Chondrocyte (in vitro differentiated cells): ENCODE measurements at places on chromosomes 1 and 21.

DNA sequence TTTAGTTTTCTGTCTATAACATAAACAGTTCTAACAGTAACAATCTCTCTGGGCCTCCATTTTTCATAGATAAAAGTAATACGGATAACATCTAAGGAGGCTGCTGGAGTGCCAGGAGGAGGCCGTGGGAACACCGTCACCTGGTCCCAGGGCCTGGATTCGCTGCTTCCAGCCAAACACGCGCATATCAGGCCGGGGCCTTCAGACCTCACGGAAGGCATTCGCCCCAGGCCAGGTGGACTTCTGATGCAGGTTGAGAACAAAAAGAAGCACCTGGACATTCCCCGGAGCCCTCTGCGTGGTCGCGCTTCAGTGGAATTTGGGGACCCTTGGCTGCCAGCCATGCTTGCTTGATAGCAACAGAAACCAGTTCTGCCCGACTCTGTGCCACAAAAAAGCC lies 113.1 kb upstream of the GUCA2B start:
- no peak for DNase-seq

DNA sequence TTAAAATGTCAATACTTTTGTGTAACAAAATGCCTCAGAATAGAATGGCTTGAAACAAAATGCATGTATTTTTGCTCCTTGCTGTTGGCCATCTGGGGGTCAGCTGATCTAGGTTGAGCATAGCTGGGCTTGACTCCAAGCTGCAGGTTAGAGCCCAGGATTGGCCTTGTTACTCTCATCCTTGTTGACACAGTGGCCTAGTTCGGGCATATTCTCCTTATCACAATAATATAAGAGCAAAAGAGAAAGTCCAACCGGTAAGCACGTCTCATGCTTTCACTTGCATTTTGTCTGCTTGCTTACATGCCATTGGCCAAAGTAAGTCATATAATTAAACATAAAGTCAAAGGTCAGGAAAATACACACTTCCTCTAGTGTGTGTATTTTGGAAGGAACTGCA lies 456.2 kb downstream of the KCNT2 start:
- DNase-seq, result no peak

- DNase-seq, result no peak
These were observed 116.5 kb downstream of the MRPL39 start for GRCh38 chr21:25490742-25491141.

DNA sequence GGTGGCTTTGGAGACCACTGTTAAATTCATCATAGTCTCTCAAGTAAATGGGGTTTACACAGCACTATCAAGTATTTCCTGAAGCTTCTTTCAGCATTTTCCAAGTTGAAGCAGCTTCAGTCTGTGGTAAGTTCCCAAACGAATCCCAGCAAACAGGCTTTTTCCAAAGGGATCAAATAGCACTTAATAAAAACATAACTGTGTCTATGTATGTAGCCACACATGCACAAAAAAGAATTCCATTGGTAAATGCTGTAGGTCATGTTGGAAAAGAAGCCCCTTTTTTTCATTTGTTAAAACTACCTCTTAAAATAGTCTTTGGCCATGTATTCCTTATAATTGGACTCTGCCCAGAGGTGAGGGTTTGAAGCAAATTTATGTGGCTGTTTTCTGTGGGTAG lies 69.8 kb downstream of the HHAT start:
- no peak for DNase-seq

- DNase-seq, result no peak
These were observed 3.8 kb downstream of the DYRK1A start for GRCh38 chr21:37370152-37371040.

GRCh38 chr1:30929944-30930525 lies 21.5 kb upstream of the SDC3 start:
- DNase-seq, result no peak

- no peak for DNase-seq
These were observed 767.1 kb upstream of the PRMT6 start for GRCh38 chr1:106289265-106289928.

DNA sequence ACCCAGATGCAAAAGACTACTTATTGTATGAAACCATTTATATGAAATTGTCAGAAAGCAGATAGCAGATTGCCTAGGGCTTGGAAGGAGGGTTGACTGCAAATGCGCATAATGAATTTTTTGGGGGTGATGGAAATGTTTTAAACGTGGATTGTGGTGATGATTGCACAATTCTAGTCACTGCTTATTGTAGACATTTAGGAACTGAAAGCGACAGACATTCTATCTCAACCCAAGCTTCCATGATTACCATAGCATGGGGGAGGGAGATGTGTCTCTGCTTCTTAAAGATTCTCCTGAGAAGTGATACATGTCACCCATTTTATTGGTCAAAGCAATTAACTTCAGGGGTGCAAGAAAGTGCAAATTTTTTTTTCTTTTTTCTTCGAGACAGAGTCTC lies 2.8 kb upstream of the MTF2 start:
- DNase-seq, result no peak

DNA sequence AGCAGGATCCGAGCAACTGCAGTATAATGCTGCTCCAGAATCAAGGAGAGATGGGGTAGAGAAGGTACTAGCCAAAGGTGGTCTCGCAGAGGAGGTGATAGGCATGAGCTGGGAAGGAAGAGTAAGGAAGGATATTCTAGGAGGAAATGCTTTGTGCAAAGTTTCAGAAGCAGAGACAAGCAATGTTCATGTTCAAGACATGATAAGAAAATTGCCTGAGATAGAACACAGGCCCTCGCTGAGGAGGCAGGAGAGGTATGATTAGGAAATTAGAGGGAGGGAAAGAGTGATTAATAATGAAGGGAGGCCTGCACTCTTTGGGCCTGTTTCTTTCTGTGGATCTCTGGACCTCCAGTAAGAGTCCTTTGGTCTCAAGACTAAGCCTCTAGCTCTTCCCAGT lies 12.9 kb upstream of the ETV3 start:
- DNase-seq, result no peak

GRCh38 chr1:217188280-217189237 lies 442.3 kb downstream of the GPATCH2 start:
- no peak for DNase-seq

DNA sequence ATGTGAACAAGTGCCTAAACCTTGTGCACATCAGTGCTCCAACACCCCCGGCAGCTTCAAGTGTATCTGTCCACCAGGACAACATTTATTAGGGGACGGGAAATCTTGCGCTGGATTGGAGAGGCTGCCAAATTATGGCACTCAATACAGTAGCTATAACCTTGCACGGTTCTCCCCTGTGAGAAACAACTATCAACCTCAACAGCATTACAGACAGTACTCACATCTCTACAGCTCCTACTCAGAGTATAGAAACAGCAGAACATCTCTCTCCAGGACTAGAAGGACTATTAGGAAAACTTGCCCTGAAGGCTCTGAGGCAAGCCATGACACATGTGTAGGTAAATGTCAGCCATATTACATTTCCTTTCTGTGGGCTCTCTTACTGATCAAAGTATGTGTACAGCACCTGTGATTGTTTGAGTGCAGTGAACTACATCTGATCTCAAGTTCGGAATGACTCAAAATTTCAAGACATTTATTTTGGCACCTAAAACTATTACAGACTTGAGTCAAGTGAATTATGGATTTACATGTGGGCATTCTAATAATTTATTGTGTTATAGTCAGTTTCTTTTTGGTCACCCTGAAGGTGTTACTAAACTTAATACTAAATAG lies 196.5 kb downstream of the TPR start:
- no peak for DNase-seq

DNA sequence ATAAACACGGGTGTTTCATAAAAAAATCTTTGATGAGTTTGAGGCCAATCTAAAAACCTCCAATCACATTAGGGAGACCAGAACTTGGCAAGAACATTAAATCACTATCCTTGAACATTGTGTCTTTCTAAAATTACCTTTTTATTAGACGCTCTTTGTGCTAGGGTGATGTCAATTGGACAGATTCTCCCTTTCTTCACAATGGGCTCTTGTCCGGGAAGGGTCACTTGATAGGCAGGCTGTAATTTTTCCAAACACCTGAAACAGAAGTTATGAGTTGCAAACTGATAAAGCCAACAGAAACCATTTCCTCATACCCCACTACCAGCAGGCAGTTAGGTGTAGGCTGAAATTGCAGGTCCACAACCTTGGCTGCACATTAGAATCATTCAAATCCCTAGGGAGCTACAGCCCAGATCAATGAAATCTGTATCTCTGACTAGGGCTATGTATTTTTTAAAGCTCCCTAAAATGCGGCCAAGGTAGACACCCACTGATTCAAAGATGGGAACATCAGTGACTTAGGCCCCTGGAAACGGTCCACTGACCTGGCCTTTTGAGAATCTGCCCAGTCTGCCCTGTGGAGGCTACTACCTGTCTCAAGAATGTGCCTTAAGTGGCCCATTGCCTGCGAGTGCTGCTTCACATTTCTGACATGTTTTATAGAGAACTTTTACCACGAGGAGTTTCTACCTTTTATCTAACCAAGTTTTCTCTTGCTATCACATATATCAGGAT lies 16.5 kb downstream of the EIF2D start:
- no peak for DNase-seq

DNA sequence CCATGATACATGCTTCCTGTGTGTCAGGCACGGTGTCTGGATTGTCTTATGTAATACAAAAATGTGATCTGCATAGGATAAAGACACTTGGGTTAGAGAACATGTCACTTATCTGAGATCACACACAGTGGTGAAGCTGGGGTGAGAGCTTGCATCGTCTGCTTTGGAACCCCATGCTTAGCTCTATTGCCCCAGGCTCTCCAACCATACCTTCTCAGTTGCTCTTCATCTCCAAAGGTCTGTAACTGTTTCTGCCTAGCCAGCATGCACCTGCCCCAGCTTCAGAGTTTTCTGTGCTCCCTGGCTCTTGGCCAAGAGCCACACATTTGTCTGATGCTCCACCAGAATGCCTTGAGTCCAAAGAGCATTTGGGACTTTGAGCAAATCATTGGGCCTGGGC lies 93.9 kb upstream of the COG2 start:
- no peak for DNase-seq

- DNase-seq, result no peak
These were observed 10.6 kb downstream of the CDC14A start for GRCh38 chr1:100362821-100363466.

DNA sequence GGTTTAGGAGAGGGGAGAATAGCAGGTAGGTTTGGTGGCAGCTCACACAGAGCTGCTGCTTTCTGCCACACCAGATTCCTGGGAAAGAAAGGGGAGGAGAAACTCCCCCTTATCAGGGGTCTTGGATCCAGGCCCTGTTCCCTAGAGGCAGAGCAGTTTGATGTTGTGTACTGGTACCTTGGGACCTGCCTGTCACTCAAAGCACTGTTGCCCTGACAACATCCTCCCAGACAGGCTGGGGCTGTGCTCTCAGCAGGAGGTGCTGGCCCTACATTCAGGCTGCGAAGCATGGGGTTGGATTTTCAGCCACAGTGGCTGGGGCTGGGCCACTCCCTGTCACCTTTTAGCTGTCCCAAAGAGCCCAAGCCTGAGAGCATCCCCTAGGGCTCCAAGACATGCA lies 188.0 kb downstream of the GRIK3 start:
- DNase-seq, result no peak

GRCh38 chr1:27377760-27378495 lies 3.3 kb upstream of the FCN3 start:
- DNase-seq, result no peak

DNA sequence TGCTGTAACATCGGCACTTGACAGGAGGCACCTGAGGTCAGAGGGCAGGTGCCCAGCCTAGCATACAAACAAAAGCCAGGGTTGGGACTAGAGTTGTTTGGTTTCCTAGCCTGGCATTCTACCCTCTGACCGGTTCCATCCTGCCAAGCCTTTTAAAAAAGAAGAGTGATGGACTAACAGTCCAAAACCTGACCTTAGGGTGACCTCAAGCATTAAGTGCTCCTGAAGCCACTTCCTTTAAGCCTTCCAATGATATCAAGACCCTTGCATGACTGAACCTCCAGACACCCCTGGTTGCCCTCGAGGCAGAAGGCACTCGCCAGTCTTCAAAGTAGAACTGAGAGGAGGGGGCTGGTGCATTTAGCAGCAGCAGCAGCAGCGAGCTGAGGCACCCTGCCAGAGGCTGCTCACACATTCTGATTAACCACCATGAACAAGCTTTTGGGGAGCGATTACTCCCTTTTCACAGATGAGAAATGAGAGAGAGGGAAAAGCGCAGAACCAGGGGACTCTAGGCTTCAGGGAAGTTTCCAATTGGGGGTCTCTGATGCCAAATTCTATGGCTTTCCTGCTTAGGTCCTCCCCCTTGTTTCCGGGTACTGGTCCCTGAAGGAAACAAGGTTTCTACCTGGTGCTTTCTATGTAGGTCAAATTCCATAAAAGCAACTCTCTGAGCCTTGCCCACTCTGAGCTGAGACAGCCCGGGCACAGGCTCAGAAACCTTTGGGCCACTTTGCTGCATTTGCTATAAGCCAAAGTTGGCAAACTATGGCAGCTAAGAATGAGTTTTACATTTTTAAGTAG lies 9.2 kb downstream of the SLC2A1 start:
- DNase-seq, result no peak
